ENCODE measurements at places on chromosomes 3 and 15. TPM values are rescaled to one million over a fixed set of nuclear protein-coding genes. Genes with fewer than 3 reads are reported as not detected.
A peak's percentile ranks its signal among the peaks of the same experiment; 100 is the strongest.

Gene FAM227B
- total RNA-seq = 3.3 TPM

Gene TRH
- not detected for total RNA-seq

DNA sequence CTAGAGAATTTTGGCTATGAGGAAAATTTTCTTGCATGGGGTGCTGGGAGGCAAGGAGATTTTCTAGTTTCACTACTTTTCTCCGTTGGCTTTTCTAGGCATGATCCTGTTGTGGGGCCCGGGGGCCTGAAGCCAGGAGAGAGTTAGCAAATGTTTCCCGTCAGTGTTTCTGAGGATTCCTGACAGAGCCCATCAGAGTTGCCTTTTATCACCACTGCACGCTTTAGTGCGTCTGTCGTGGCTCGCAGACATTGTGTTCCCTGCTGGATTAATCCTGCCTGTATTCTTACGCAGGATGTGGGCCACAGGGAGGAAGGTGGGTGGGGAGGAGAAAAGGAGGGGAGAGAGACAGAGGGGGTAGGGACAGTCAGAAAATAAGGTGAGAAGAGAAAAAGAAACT, 18.1 kb upstream of the BOC start:
- peaks cover 13% of the 10 kb centered on the region for H3K27me3 ChIP-seq
- H3K27ac ChIP-seq = no peak overlapping the region
- H3K4me1 ChIP-seq = no peaks in the 10 kb centered on the region
- H3K36me3 ChIP-seq = peaks cover 1% of the 10 kb centered on the region

- H3K27me3 ChIP-seq = peaks cover 36% of the 10 kb centered on the region
- H3K36me3 ChIP-seq = no peaks in the 10 kb centered on the region
- DNase-seq = peak; percentile 75
- H3K27ac ChIP-seq = no peak overlapping the region
- no peak overlapping the region for H3K4me3 ChIP-seq
Measured at GRCh38 chr15:70308011-70308734, 210.5 kb upstream of the TLE3 start.

- H3K27ac ChIP-seq = no peak overlapping the region
- no peak overlapping the region for H3K4me3 ChIP-seq
- DNase-seq = no peak
- no peaks in the 10 kb centered on the region for H3K4me1 ChIP-seq
- no peaks in the 10 kb centered on the region for H3K36me3 ChIP-seq
Measured at GRCh38 chr15:46296797-46297196, 662.0 kb downstream of the SQOR start.

- no peaks in the 10 kb centered on the region for H3K36me3 ChIP-seq
- H3K27me3 ChIP-seq = peaks cover 32% of the 10 kb centered on the region
Measured at GRCh38 chr3:13132731-13133410, 59.6 kb upstream of the IQSEC1 start.
